Mammary microvascular endothelial cell (primary cell): ENCODE measurements at places on chromosomes 7 and 10. TPM values are rescaled to one million over a fixed set of nuclear protein-coding genes. Genes with fewer than 3 reads are reported as not detected.

NME8 gene
- total RNA-seq = not detected in 2 replicates

ZNF117 gene
- 5.0 and 5.9 TPM in 2 replicates for total RNA-seq

PPP3CB gene
- total RNA-seq = 11.9 and 13.1 TPM in 2 replicates

GARIN1A gene
- under 0.01 and 0.07 TPM in 2 replicates for total RNA-seq

FFAR4 gene
- not detected in 2 replicates for total RNA-seq

GPAM gene
- total RNA-seq = 4.5 and 5.4 TPM in 2 replicates

STRIP2 gene
- 8.2 and 8.8 TPM in 2 replicates for total RNA-seq

ATP6V0A4 gene
- 0.10 and 0.13 TPM in 2 replicates for total RNA-seq

ANXA8 gene
- not detected in 2 replicates for total RNA-seq

VWA2 gene
- total RNA-seq = not detected in 2 replicates

CPSF4 gene
- total RNA-seq = 17.6 and 20.2 TPM in 2 replicates

CHST15 gene
- 14.1 and 15.8 TPM in 2 replicates for total RNA-seq

LIPF gene
- not detected in 2 replicates for total RNA-seq

ACTR3C gene
- 0.07 and 0.49 TPM in 2 replicates for total RNA-seq

TMEM270 gene
- total RNA-seq = not detected in 2 replicates

NAT16 gene
- total RNA-seq = not detected in 2 replicates

HMX3 gene
- 0.10 TPM in 1 of 2 replicates, not detected in the other for total RNA-seq

MACROH2A2 gene
- total RNA-seq = 0.59 and 1.1 TPM in 2 replicates

SLC26A3 gene
- not detected in 2 replicates for total RNA-seq

CYP17A1 gene
- total RNA-seq = not detected in 2 replicates

CYP3A7 gene
- not detected in 2 replicates for total RNA-seq

KIF5B gene
- 96.2 and 100 TPM in 2 replicates for total RNA-seq

A1CF gene
- not detected in 2 replicates for total RNA-seq

LIPK gene
- not detected in 2 replicates for total RNA-seq

PDE1C gene
- 7.2 and 9.5 TPM in 2 replicates for total RNA-seq

ODAD2 gene
- total RNA-seq = 1.7 and 4.5 TPM in 2 replicates
